ENCODE measurements at places on chromosomes 12 and 14. TPM values are rescaled to one million over a fixed set of nuclear protein-coding genes. Genes with fewer than 3 reads are reported as not detected.
A peak's percentile ranks its signal among the peaks of the same experiment; 100 is the strongest.

RDH16 gene
- total RNA-seq, result 1.3 TPM

DNA sequence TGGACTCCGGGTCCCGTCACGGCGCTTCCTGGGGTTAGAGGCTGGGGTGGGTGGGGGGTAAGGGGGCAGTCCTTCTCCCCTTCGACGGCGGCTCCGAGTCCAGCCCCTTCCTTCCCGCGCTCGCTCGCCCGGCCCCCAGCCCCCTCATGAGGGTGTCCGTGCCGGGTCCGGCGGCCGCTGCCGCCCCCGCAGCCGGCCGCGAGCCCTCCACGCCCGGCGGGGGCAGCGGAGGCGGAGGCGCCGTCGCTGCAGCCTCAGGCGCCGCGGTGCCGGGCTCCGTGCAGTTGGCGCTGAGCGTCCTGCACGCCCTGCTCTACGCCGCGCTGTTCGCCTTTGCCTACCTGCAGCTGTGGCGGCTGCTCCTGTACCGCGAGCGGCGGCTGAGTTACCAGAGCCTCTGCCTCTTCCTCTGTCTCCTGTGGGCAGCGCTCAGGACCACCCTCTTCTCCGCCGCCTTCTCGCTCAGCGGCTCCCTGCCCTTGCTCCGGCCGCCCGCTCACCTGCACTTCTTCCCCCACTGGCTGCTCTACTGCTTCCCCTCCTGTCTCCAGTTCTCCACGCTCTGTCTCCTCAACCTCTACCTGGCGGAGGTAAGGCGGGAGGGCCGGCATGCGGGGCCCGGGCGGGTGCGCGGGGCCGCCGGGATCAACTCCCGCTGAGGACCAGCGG lies 500 bp downstream of the GPR137C start:
- peak; percentile 50 for DNase-seq

DNA sequence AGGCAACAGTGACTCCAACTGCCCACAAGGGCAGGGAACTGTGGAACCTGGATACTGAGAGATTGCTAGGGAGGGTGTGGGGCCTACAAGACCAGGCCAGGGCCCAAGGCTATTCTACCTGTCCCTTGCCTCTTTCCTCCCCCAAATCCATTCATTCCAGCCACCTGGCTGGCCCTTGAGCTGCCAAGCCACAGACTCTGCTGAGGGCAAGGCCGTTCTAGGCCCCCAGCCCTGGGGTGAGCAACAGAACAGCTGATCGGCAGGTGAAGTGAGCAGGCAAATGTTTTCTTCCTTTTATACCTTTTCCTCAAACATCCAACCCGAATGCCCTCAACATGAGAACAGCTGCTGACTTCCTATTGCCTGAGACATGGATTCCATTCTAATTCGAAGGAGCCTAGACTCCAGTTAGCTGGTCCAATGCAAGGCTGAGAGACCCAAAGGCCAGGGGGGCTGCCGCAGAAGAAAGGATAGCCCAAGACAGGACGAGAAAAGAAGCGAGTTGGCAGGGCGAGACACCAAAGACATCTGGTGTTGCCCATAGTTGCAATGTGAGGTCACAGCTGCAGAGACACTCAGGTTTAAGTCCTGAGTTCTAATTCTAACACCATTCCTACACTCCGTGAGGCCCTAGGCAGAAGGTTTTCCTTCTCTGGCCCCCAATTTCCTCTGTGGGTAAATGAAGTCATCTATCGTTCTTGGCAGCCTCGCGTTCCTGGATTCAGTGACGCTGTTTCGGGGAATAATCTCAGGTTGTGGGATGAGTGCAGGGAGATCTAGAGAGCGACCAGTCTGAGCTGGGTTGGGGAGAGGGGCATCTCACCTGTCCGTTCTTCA lies 1.7 kb downstream of the C1QL4 start:
- DNase-seq, result no peak

TNS2 gene
- total RNA-seq, result 44.4 TPM

RAD9B gene
- 5.3 TPM for total RNA-seq

GRCh38 chr12:74170645-74171477 lies 366.8 kb upstream of the ATXN7L3B start:
- no peak for DNase-seq

GRCh38 chr12:119208626-119209061 lies 29.9 kb downstream of the HSPB8 start:
- peak; percentile 93 for DNase-seq

DNA sequence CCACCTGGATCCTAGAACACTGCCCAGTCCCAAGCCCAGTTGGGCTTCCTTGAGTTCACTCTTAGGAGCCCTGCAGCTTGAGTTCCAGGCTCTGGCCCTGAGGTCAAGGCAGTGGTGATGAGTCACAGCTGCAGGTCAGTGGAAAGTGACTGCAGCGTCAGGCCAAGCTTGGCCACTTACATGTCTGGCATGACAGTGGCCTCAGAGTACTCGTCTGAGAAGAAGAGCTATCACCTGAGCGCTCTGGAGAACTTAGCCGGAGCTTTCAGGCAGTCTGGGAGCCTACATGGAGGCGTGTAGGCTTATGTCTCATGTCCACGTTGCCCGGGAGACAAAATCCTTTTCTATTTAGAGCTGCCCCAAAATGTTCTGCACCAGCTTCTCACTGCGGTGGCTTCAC lies 75.6 kb downstream of the ARL6IP4 start:
- DNase-seq, result no peak

- DNase-seq, result peak; percentile 34
Measured at GRCh38 chr12:65152596-65152995, 16.8 kb upstream of the LEMD3 start.

GRCh38 chr12:45668641-45669040 lies 60.9 kb upstream of the ARID2 start:
- DNase-seq, result no peak

GRCh38 chr12:31954925-31955858 lies 4.0 kb upstream of the RESF1 start:
- DNase-seq, result no peak

VASH1 gene
- total RNA-seq, result 13.1 TPM

- DNase-seq, result no peak
Measured at GRCh38 chr14:101301011-101301410, 260.3 kb upstream of the DIO3 start.

DNA sequence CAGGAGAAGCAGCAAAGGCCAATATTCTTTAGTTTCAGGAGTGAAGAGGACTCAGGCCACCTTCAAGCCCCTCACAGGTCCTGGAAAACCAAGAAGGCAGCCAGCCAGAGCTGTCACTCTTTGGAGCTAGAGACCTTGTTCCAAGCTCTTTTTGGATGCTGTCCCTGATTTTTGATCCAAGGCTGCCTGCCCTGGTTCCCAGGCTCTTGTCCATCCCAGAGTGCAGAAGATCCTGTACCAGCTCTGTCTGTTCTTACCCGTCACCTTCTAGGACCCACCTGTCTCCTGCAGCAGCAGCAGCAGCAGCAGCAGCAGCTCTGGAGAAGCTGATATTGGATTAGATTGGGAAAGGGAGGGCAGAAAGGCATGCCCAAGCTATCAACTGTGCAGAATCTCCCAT lies 157.1 kb upstream of the NEDD1 start:
- DNase-seq, result no peak

KLHDC1 gene
- 10.9 TPM for total RNA-seq

DNA sequence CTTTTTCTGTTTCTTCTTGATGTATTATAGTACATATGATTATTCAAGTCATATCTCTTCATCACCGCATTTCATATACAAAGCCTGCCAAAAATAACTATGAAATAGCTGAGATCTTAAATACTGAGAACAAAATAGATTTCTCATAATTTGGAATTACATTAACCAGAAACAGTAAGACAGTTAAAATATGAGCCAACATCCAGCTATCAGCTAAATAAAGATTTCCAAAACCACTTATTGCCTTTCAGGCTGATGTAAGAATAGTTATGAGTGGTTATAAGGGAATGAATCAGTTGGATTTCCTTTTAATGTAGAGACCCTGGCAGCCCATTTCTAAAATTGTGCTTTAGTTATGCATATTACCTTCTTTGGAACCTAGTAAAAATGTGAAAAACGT lies 47.4 kb downstream of the TMEM117 start:
- no peak for DNase-seq

CD163 gene
- total RNA-seq, result 8.8 TPM

- DNase-seq, result peak; percentile 6
Measured at GRCh38 chr14:100239211-100239839, 381 bp downstream of the YY1 start.

GRCh38 chr14:87971010-87971409 lies 22.0 kb downstream of the GALC start:
- DNase-seq, result no peak

DNA sequence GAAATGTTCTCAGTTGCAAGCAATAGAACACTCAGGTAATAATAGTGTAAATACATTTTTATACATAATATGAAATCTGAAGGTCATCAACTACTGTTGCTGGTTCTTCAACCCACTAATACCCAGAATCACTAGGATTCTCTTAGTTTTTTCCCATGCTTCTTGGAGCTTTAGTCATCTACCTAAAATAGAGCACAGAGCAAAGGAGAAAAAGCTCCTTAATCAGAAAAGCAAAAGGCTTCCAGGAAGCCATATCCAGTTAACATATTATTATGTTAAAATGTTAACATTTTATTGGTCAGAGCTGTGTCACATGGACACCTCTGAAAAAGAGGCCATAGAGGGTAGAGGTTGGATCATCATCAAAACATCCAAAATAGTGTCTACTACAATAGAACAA lies 57.0 kb downstream of the CCER1 start:
- no peak for DNase-seq

DNA sequence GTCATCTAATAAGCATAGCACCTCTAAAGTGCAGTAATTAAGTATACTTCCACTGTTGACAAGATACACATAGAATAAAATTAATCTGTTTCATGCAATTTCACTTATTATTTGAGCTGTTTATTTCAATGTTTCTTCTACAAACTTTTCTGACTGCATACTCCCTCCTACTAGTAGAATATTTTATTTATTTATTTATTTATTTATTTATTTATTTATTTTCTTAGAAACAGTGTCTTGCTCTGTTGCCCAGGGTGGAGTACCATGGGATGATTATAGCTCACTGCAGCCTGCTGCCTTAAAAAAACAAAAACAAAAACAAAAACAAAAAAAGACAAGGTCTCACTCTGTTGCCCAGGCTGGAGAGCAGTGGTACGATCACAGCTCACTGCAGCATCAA lies 68.4 kb upstream of the KITLG start:
- no peak for DNase-seq

DNA sequence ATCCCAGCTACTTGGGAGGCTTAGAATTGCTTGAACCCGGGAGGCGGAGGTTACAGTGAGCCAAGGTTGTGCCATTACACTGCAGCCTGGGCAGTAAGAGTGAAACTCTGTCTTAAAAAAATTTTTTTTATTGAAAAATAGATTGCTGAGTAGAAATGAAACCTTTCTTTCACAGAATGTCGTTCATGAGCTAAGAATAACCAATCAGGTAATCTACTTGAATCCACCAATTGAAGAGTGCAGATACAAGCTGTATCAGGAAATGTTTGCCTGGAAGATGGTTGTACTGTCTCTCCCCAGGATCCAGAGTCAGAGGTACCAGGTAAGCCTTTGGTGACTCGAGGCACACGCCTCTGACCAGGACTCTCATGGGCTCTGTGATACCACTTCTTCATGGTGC lies 27.0 kb downstream of the DYNC1H1 start:
- no peak for DNase-seq

GDF3 gene
- not detected for total RNA-seq

GPD1 gene
- total RNA-seq, result 222 TPM

DNA sequence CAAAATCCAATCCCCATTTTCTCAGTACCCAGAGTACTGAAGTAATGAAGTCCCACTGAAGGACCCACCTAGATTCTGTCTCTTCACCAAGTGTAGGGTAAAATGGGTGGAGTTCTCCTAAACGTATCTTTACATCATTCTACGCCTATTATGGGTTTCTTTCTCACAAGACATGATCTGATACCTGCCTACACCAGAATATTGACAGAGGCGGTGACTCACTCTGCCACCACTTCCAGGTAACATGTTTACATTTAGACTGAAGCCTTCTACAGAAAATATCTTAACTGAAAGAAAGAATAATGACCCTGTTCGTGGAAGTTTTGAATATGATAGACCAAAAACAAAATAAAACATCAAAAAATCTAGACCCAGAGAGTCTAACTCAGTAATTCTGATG lies 89.8 kb downstream of the BTG1 start:
- DNase-seq, result no peak

DNA sequence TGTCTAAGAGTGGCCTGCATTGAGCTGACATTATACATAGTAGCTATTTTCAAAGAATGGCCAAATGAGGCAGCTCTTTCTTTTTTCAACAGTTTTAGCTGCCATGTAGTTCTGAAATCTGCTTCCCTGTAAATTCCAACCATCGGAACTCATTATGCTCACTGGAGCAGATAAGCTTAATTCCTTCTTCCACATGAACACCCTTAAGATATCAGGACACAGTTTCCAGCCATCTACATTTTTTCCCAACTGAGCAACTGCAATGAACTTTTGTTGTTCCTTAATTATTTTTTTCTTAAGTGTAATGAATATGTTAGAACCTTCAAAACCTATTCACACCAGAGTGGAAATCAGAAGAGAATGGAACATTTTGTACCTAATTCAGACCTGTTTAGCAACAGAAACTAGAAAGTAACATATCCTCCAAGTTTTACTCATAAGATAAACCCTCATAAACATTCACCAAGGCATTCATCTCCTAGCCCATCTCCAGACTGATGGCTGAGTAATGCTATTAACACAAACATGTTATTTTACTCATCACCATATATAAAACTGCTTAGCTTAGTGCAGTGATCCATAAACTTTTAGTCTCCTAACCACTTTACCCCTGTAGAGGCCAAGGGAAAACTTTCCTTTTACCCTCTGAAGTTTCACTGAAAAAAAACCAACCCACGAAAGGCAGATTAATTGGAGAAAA lies 296.1 kb upstream of the SYT1 start:
- DNase-seq, result no peak

SLC10A1 gene
- not detected for total RNA-seq

GRCh38 chr14:50785457-50786063 lies 45.4 kb downstream of the NIN start:
- DNase-seq, result no peak

- DNase-seq, result no peak
Measured at GRCh38 chr14:35969310-35969709, 143.2 kb downstream of the BRMS1L start.

DNA sequence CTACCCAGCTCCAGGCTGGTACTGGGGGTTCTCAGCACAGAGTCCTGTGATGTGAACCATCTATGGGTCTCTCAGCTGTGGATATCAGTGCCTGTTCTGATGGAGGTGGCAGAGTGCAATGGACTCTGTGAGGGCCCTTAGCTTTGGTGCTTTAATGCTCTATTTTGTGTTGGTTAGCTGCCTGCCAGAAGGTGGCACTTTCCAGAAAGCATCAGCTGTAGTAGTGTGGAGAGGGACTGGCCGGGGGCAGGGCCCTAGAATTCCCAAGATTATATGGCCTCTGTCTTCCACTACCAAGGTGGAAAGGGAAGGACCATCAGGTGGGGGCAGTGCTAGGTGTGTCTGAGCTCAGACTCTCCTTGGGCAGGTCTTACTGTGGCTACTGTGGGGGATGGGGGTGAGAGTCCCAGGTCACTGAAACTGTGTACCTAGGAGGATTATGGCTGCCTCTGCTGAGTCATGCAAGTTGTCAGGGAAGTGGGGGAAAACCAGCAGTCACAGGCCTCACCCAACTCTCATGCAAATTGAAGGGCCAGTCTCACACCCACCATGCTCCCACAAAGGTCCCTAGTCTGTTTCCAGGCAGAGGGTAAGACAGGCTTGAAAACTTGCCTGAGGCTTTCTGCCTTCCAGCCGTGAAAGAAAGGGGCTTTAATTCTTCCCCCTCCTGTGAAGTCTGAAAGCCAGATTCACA lies 878.1 kb downstream of the C12orf50 start:
- no peak for DNase-seq

- no peak for DNase-seq
Measured at GRCh38 chr14:31068235-31068634, 42.1 kb upstream of the STRN3 start.

PMEL gene
- 2.1 TPM for total RNA-seq

LRP1 gene
- total RNA-seq, result 221 TPM
